Neural progenitor cell (in vitro differentiated cells): ENCODE measurements at places on chromosomes 11 and 22.

- no peaks in the 10 kb centered on the region for H3K4me1 ChIP-seq
- H3K27me3 ChIP-seq = no peaks in the 10 kb centered on the region
- H3K36me3 ChIP-seq = no peaks in the 10 kb centered on the region
- H3K4me3 ChIP-seq = no peak overlapping the region
- no peak overlapping the region for H3K27ac ChIP-seq
Measured at GRCh38 chr22:43911351-43911750, 12.3 kb upstream of the PNPLA3 start.

DNA sequence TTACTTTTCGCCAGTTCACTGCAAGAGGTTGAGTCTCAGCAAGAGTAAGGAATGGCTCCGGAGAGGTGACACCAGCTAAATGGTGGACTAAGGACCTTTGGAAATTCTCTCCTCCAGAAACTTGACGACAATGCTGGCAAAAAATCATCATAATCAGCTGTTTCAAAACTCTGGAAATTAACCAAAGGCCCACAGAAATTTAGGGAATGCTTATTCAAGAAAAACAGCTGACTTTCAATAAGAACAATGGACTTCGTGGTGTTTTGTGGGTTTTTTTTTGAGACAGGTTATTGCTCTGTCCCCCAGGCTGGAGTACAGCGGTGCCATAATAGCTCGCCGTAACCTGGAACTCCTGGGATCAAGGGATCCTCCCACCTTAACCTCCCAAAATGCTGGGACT lies 68.4 kb upstream of the SEPTIN5 start:
- no peak for DNase-seq
- H3K36me3 ChIP-seq = no peaks in the 10 kb centered on the region
- peaks cover 4% of the 10 kb centered on the region for H3K27me3 ChIP-seq

DNA sequence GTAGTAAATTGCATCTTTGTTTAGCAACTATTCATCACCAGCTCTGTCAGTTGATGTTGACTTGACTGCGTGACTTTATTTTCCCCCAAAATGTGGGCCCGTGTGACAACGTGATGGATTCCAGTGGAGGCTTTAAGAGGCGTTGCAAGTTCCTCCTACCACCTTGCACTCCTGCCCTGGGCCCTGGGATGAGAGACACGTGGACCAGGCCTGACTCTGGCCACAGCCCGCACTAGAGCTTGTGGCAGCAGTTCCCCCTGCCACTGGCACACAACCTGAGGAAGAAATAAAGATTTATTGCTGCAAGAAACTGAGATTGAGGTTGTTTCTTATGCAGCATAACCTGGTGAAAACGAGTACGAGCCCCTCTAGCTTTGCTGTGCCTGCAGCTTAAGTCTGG lies 31.9 kb downstream of the RASD2 start:
- H3K4me3 ChIP-seq = no peak overlapping the region
- H3K4me1 ChIP-seq = peaks cover 18% of the 10 kb centered on the region
- DNase-seq = no peak
- no peak overlapping the region for H3K27ac ChIP-seq

- H3K27ac ChIP-seq = no peak overlapping the region
- H3K4me1 ChIP-seq = peaks cover 30% of the 10 kb centered on the region
- H3K36me3 ChIP-seq = no peaks in the 10 kb centered on the region
- no peak overlapping the region for H3K4me3 ChIP-seq
- H3K27me3 ChIP-seq = no peaks in the 10 kb centered on the region
- DNase-seq = no peak
Measured at GRCh38 chr11:89493431-89493830, 2.3 kb upstream of the NOX4 start.

- H3K4me1 ChIP-seq = peaks cover 14% of the 10 kb centered on the region
- H3K27ac ChIP-seq = no peak overlapping the region
- H3K27me3 ChIP-seq = no peaks in the 10 kb centered on the region
- DNase-seq = no peak
- H3K4me3 ChIP-seq = no peak overlapping the region
Measured at GRCh38 chr22:49523374-49524008, 304.2 kb downstream of the BRD1 start.

DNA sequence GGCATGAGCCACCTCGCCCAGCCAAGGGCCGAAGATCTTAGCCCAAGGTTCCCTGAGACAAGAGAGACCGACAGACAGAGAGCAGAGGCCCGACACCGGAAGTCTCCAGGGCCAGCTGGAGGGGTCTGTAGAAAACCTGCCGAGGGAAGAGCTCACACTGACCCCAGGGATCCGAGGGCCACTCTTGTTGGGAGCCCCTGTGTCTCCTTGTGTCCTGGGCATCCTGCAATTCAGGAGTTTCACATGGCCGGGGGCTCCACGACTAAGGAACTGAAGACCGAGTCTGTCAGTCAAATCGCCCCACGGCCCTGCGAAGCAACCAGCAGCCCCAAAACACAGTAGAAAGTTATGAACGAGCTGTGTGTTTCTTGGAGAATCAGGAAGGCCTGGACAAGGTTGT lies 1482.0 kb downstream of the BRD1 start:
- no peaks in the 10 kb centered on the region for H3K36me3 ChIP-seq
- H3K4me1 ChIP-seq = peaks cover 10% of the 10 kb centered on the region
- no peak for DNase-seq
- no peak overlapping the region for H3K27ac ChIP-seq
- H3K4me3 ChIP-seq = no peak overlapping the region
- peaks cover 10% of the 10 kb centered on the region for H3K27me3 ChIP-seq

- H3K4me1 ChIP-seq = peaks cover 8% of the 10 kb centered on the region
- no peaks in the 10 kb centered on the region for H3K27me3 ChIP-seq
- H3K36me3 ChIP-seq = no peaks in the 10 kb centered on the region
- no peak for DNase-seq
- H3K27ac ChIP-seq = no peak overlapping the region
- no peak overlapping the region for H3K4me3 ChIP-seq
Measured at GRCh38 chr22:48522271-48522670, 1305.4 kb downstream of the BRD1 start.

GRCh38 chr11:129280027-129280811 lies 88.1 kb upstream of the ARHGAP32 start:
- H3K36me3 ChIP-seq = no peaks in the 10 kb centered on the region
- DNase-seq = no peak
- H3K4me3 ChIP-seq = peak overlapping the region; percentile 59
- H3K27me3 ChIP-seq = peaks cover 27% of the 10 kb centered on the region
- H3K4me1 ChIP-seq = peaks cover 13% of the 10 kb centered on the region
- H3K27ac ChIP-seq = no peak overlapping the region

- DNase-seq = no peak
- no peaks in the 10 kb centered on the region for H3K36me3 ChIP-seq
- H3K27ac ChIP-seq = no peak overlapping the region
- H3K27me3 ChIP-seq = no peaks in the 10 kb centered on the region
- no peak overlapping the region for H3K4me3 ChIP-seq
Measured at GRCh38 chr11:103541186-103541795, 432.1 kb downstream of the DYNC2H1 start.

DNA sequence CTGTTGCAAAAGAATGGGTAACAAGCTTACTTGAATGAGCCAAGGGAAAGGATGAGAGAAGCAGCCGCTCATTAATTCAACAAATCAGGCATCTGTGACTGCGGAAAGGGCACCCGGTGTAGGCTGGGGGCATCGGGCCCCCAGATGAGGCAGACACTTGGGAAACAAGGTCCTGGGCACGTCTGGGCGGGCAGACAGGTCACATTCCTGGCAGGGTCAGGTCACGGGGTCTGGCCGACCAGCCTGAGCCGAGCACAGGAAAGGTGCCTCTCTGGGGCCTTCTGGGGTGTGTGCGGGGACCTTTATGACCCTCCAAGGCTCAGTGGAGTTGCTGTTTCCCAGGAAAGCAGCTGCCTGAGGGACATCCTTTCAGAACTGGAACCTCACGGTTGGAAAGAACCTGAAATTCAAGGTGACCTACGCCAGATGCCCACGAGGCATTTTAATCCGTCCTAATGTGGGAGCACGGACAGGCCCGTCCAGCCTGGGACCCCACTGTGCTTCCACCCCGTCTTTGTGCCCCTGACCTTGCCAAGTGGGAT lies 57.1 kb downstream of the ST14 start:
- no peaks in the 10 kb centered on the region for H3K36me3 ChIP-seq
- DNase-seq = no peak
- H3K27ac ChIP-seq = no peak overlapping the region
- no peaks in the 10 kb centered on the region for H3K4me1 ChIP-seq
- H3K4me3 ChIP-seq = no peak overlapping the region
- peaks cover 9% of the 10 kb centered on the region for H3K27me3 ChIP-seq

DNA sequence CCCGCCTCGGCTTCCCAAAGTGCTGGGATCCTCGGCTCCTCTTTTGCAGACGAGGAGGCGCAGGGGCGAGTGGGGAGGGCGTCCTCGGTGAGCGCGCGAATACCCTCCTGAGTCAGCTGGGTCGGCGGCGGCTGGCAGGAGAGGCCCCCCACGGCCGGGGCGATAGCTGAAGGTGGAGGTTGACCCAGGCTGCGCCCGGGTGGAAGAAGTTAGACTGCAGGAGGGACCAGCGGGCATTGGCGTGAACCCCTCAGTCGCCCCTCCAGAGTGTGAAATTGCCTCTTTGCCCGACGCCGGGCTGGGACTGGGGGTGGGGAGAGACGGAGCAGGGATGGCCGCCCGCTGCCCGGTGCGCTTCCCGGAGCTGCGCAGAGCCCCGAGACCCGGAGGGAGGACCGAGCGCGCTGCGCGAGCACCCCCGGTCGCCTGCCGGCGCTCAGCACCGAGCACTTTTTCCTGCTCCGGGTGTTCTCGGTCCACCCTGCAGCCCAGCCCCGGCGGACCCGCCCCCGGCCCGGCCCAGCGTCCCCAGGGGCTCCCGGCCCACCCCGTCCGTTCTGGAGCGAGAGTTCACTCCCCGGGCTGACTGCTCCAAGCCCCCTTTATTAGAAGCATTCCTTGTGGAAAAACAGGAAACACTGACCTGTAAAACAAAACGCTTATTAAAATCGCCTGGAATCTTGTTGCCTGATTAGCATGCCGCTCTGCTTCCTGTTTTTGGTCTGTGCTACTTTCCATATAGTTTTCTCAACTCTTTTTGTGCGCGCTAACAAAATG lies 13.7 kb upstream of the CPT1A start:
- peaks cover 65% of the 10 kb centered on the region for H3K27me3 ChIP-seq
- H3K36me3 ChIP-seq = no peaks in the 10 kb centered on the region
- peak overlapping the region; percentile 54 for H3K4me3 ChIP-seq
- DNase-seq = peak; percentile 60
- no peak overlapping the region for H3K27ac ChIP-seq

GRCh38 chr11:20669820-20670684 lies 666 bp downstream of the NELL1 start:
- peaks cover 31% of the 10 kb centered on the region for H3K4me1 ChIP-seq
- no peaks in the 10 kb centered on the region for H3K36me3 ChIP-seq
- peak; percentile 34 for DNase-seq
- no peak overlapping the region for H3K27ac ChIP-seq
- H3K27me3 ChIP-seq = peaks cover 88% of the 10 kb centered on the region
